Stimulated activated CD4-positive, alpha-beta T cell treated with anti-CD3 and anti-CD28 coated beads, Interleukin-4, amount 100 ng/mL, for 1 hour (primary cell): ENCODE measurements at places on chromosomes 7 and 10.
A peak's percentile ranks its signal among the peaks of the same experiment; 100 is the strongest.

- no peak for DNase-seq
Measured at GRCh38 chr7:120404042-120404441, 131.1 kb downstream of the KCND2 start.

DNA sequence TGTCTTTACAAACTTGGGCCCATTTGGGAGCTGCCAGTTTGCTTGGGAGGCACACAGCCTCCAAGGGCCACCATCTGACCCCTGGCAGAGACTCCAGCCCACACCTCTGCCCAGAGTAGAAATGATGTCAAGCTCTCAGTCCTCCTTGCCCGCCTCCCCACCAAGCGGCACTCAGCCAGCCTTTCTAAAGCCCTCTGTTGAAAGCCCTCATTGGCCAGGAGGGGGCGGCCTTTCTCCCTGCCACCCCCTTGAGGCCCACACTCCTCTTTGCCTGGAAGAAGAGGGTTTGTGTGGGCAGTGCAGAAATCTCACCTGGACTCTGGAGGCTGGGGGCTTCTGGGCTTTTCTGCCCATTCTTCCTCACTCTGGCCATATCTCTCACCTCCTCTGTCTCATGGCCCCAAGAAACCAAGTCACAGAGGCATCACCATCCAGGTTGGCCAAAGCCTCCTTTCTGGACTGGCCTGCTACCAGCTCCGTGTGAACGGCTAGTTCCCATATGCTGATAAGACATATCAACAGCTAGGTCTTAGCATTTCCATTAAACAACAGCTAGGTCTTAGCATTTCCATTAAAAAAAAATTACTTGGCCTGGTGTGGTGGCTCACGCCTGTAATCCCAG is 36.1 kb downstream of the UBTD1 start:
- peak; percentile 43 for DNase-seq

GRCh38 chr10:101214446-101215396 is 14.5 kb downstream of the LBX1 start:
- DNase-seq: peak; percentile 81

DNA sequence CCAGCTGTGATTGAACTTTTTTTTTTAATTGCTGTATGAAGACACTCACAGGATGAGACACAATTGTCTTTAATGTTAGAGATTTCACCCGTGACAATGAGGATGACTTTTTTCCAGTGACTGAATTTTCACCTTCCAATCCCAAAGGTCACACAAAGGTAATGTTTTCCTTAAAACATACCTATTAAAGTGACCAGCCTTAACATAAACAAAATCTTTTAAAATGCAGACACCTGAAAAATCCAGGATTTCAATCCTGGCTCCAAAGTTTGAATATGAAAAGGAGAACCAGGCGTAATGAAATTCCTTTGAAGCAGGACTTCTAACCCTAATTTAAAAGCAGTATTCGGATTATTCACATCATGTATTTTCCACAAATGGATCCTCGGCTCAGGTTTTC is 647.7 kb downstream of the GATA3 start:
- no peak for DNase-seq

DNA sequence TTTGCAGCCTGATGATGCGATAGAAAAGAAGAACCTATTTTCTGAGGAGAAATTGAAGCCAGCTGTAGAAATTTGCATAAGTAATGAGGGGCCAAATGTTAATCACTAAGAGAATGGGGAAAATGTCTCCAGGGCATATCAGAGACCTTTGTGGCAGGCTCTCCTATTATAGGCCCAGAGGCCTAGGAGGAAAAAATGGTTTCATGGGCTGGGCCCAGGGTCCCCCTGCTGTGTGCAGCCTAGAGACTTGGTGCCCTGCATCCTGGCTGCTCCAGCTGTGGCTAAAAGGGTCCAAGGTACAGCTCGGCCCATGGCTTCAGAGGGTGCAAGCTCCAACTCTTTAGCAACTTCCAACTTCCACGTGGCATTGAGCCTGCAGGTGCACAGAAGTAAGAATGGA is 123.4 kb downstream of the STK31 start:
- no peak for DNase-seq

GRCh38 chr10:24136070-24136469 is 72.9 kb upstream of the KIAA1217 start:
- no peak for DNase-seq

DNA sequence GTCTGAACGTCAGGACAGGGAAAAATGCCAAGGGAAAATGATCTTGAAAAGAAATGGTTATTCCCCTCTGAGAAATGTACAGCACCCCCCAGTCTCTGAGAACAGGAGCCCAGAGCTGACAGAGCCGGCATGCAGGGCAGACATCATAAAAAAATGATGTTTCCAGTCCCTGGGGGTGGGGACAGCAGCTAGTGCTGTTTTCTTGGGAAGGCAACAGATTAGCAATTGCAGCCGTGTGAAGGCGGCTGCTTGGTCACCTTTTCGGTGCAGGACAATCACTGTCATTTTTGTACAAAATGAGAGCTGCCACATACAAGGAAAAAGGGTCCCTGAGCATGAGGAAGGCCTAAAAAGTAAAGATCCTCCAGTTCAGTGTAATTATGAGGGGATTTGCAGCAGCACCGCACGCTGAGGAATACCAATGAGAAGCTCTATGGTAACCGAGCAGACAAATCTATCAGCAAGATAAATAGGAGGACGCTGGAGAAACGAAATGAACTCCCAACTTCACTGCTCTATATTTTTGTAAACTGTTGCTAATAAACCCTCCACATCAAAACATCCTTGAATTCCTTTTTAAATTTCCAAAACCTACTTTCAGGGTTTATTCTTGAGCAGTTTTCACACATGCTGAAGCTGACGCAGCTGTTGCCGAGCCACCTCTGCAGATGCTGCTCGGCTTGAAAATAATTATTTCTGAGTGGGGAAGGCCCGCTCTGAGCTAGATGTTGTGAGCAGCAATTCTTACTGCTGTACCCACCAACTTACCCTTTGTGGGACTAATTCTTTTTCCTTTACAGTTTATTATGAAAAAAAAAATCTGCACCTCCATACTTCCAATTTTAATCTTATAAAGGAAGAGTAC is 98.2 kb upstream of the NEBL start:
- no peak for DNase-seq

DNA sequence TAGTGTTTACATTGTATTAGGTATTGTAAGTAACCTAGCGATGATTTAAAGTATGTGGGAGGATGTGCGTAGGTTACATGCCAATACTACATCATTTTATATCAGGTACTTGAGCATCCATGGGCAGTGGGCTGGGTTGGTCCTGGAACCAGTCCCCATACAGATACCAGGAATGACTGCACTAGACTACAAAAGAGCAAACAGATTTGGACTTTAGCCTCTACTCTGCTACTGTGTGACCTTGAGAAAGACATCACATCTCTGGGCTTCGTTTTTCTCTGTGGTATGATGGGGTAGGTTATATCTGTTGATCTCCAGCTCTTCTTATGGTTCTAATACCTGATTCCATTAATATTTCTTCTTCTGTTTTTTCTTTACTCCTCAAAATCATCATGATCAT is 412.5 kb upstream of the LRGUK start:
- no peak for DNase-seq

DNA sequence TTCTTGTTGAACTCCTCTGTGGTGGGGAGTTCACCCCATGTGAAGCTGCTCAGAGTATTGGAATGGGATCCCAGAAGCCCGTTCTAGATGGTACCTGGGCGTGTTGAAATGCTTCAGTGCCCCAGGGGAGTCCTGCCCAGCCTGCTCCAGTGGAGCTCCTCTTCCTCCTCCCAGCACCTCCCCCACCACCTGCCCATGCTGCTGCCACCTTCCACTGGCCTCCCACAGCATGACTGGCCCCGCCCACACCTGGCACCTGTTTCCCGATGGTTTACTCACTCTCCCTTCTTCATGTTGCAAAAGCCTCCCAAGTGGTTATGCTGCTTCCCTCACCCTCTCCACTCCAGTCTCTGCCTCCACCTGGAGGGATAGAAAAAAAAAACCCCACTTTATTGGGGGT is 32.2 kb upstream of the PCBD1 start:
- DNase-seq: no peak

DNA sequence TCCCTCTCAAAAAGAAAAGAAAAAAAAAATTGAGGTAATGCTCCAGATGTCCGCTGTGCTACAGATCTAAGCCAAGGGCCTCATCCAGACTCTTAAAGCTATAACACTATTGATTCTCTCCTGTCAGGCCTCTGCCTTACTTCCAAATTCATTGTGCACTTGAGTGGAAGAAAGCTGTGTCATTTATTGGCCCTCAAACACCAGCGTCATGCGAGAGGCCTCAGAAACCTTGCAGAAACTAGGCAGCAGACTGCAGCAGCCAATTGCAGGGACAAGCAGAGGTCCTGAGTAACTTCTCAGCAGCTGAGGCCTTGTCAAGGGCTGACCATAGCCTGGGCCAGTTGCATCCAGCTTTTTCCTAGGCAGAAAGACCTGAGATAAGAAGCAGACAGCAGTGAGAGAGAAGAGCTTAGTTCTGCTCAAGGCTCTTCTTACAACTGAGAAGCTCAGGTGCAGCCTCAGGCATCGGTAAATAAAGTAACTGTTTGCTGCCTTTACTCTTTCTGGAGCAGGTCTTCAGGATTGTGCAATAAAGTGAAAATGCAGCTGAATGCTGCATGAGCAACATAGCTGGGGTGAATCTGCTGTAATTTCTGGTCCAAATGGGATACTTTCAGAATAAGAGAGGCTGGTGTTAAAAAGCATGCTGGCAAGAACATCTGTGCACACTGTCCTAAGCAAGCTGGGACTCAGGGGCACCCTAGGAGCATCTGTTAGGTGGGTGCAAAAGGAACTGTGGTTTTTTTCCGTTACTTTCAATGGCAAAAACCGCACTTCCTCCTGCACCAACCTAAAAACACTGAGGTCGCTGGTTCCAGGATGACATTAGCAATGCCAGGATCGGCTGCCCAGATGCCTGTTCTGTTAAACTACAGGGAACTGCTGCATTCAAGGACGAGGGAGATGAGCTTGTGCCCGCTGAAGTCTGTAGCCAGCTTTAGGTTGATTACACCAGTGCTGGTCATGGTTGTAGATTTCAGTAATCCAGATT is 181.8 kb upstream of the PFKP start:
- no peak for DNase-seq

DNA sequence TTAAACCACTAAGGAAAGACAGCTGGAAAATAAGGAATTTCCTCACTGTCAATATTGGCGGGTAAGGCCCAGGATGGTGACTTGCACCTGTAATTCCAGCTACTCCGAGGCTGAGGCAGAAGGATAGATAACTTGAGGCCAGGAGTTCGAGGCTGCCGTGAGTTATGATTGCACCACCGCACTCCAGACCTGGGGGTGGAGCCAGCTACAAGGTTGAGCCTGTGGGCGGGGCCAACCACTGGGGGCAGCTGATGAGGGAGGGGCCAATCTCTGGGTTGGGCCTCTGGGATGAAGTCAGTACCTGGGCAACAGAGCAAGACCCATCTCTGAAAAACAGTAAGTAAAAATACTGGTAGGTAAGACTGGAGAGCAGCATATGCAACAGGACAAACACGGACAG is 80.1 kb upstream of the ADO start:
- DNase-seq: peak; percentile 16

GRCh38 chr7:83782628-83783027 is 133.7 kb upstream of the SEMA3E start:
- no peak for DNase-seq

GRCh38 chr10:4057725-4058513 is 272.9 kb upstream of the KLF6 start:
- DNase-seq: no peak

GRCh38 chr7:92909686-92910475 is 73.5 kb upstream of the CDK6 start:
- DNase-seq: no peak

DNA sequence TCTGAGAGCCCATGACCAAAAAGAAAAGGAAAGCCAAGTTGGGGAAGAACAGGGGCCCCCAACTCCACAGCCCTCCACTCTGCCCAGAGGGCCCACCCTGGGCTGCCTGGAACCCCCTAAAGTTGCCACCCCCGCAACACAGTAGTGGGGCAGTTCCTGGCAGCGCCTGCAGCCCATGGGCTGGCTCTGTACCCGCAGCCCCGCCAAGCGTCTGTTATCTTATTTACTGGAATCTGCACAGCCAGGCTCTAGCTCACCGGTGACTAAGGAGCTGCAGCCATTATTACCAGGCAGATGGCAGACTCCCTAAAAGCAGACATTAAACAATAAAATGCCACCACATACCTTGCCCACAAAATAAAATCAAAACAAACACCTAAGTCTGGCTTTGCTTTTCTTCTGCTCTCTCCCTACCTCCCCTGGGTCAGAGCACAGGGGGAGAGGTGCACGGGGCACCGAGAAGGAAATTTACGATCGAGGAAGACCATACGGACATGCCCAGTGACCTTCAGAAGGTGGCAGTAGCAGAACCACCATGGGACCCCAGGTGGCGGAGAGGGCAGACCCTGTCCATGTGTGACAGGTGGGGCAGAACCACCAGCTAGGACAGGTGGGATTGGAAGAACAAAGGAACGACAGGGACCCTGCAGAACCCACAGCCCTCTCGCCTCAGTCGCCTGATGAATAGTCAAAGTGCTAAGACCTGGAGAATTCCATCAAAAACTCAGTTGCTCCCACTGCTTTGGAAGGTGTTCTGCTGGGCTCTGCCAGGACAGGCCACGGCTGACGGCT is 66.3 kb downstream of the PRKAG2 start:
- no peak for DNase-seq

DNA sequence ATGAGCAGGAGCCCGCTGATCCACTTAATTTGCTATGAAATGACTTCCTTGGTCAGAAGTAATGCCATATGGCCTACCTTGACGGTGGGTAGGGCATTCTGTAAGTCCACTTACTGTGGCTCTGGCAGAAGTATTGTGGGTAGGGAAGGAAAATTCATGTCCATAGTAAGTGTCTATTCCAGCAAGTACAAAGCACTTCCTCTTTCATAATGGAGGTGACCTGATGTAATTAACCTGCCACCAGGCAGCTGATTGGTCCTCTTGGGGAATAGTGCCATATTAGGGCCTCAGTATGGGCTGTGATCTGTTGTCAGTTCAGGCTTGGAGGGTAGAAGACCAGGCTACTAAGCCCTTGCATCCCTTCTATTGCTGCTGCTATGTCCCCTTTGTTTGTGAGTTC is 103.9 kb downstream of the SLC37A3 start:
- DNase-seq: no peak

- no peak for DNase-seq
Measured at GRCh38 chr7:29405891-29406290, 157.7 kb upstream of the PRR15 start.

DNA sequence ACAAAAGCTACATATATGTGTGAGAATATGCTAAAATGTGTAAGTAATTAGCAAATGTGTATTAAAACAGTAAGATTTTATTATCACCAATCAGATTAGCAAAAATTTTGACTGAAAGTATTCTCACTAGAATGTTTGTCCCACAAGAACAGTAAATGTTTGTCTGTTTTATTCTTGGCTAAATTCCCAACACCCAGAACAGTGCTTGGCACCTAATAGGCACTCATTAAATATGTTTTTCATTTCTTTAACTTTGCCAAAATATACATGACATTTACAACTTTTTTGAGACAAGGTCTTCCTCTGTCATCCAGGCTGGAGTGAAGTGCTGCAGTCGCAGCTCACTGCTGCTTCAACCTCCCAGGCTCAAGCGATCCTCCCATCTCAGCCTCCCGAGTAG is 143.6 kb downstream of the EBF3 start:
- DNase-seq: no peak

- DNase-seq: no peak
Measured at GRCh38 chr10:43374194-43374593, 2.8 kb downstream of the FXYD4 start.
